ENCODE measurements at places on chromosomes 4 and X. TPM values are rescaled to one million over a fixed set of nuclear protein-coding genes. Genes with fewer than 3 reads are reported as not detected.

Gene MTMR8
- total RNA-seq = 0.50 TPM

Gene TMPRSS11F
- not detected for total RNA-seq

Gene ARHGAP24
- 5.7 TPM for total RNA-seq

Gene SPOCK3
- total RNA-seq = 0.40 TPM

Gene FMR1NB
- total RNA-seq = not detected

Gene CXCL3
- 3.8 TPM for total RNA-seq

Gene NEIL3
- total RNA-seq = 8.7 TPM

Gene RASGEF1B
- total RNA-seq = not detected

Gene RS1
- not detected for total RNA-seq

Gene GSX2
- not detected for total RNA-seq

Gene PRAF2
- 40.9 TPM for total RNA-seq

Gene PAGE4
- total RNA-seq = not detected

Gene CT45A3
- total RNA-seq = 0.23 TPM

Gene PAGE2
- not detected for total RNA-seq

Gene KIT
- not detected for total RNA-seq

Gene ADAMTS3
- total RNA-seq = not detected
